H9 (cell line): ENCODE measurements at places on chromosomes 12 and 14. TPM values are rescaled to one million over a fixed set of nuclear protein-coding genes. Genes with fewer than 3 reads are reported as not detected.

- DNase-seq: no peak
Measured at GRCh38 chr12:130711756-130712155, 4.3 kb downstream of the RIMBP2 start.

DNA sequence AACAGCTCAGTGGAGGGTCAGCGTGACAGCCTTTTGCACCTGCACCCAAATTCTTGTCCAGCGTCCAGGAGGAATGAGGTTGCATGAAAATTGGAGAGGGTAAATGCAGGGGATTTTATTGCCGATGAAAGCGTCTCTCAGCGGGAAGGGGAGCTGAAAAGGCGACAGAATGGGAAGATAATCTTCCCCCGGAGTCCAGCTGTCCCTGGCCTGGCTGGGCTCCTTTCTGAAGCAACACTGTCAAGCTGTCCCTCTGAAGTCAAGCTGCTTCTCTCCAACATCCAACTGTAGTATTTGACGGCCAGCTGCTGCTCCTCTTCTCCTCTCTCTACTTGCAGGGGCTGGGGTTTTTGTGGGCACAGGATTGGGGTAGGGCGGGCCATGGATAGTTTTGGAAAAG lies 32.7 kb downstream of the NOPCHAP1 start:
- DNase-seq: no peak

The R3HDM2 gene
- total RNA-seq: 43.9 and 45.4 TPM in 2 replicates

The HDAC7 gene
- total RNA-seq: 69.3 and 72.1 TPM in 2 replicates

- no peak for DNase-seq
Measured at GRCh38 chr14:38567703-38568102, 311.8 kb upstream of the CLEC14A start.

The STXBP6 gene
- total RNA-seq: 2.6 and 3.6 TPM in 2 replicates

DNA sequence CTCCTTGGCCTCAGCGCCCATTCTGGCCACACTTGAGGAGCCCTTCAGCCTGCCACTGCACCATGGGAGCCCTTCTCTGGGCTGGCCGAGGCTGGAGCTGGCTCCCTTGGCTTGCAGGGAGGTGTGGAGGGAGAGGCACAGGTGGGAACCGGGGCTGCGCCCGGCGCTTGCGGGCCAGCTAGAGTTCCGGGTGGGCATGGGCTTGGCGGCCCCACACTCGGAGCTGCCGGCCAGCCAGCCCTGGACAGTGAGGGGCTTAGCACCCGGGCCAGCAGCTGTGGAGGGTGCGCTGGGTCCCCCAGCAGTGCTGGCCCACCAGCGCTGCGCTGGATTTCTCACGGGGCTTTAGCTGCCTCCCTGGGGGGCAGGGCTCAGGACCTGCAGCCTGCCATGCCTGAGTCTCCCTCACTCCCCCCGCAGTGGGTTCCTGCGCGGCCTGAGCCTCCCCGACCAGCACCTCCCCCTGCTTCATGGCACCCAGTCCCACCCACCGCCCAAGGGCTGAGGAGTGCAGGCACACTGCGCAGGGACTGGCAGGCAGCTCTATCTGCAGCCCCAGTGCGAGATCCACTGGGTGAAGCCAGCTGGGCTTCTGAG lies 28.0 kb downstream of the TMEM117 start:
- no peak for DNase-seq

DNA sequence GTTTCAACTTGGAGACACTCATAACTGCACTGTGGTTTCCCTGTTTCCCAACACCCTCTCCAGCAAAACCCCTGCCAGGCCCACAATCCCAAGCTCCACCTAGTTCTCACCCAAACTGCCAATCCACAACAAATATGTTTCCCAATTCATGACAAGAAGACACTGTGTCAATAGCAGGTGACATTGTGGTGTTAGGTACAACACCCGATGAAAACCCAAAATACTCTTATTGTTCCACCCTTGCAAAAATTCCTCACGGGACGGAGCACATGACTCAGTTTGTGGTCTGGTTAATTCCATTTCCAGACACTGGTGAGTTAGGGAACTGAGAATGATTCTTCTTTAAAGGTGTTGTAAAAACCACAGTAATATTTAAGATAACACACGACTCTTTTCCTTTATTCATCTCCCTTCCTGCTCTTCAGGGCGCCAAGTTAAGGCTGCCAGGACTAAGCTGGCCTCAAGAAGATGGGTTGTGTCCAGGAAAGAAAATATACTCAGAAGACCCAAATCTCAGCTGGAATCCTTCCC lies 735.5 kb downstream of the MED13L start:
- no peak for DNase-seq

The SLC6A15 gene
- total RNA-seq: 12.9 and 16.7 TPM in 2 replicates

The SINHCAF gene
- total RNA-seq: 497 and 501 TPM in 2 replicates

DNA sequence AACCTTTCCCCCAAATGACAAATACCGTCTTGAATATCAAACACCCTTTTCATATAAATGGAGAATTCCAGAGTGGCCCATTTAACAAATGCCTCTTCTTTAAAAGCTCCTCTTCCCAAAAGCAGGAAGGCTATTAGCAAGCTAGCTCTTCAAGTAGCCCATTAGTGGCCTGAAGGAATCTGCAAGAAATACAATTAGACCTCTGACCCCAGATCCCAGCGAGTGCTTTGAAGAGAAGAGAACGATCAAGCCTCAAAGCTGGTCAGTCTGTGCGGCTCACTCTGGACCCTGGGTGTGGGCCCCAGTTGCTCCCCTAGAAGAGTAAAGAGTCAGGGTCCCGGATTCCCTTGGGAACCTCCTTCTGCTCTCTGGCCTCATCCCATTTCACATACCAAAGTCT lies 325.6 kb downstream of the NUAK1 start:
- no peak for DNase-seq

GRCh38 chr12:105812366-105812765 lies 326.4 kb downstream of the NUAK1 start:
- DNase-seq: no peak

DNA sequence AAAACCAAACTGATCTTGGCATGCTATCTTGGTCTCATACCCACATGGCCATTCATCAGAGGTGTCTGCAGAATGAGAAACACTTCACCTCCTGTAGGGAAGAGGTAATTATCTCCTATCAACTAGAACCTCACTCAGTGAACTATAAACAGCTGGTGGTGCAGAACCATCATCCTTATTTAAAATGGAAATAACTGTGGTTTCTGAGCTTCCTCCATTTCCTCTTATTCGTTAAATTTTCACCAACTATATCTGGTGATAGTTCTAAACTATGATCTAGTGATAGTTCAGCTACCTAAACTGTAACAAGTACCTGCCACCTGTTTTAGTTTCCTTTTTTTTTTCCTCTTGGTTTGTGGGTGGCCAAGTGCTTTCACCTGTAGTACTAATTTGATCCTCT lies 218.5 kb downstream of the FUT8 start:
- DNase-seq: no peak

The ZNF268 gene
- 37.6 and 38.2 TPM in 2 replicates for total RNA-seq

DNA sequence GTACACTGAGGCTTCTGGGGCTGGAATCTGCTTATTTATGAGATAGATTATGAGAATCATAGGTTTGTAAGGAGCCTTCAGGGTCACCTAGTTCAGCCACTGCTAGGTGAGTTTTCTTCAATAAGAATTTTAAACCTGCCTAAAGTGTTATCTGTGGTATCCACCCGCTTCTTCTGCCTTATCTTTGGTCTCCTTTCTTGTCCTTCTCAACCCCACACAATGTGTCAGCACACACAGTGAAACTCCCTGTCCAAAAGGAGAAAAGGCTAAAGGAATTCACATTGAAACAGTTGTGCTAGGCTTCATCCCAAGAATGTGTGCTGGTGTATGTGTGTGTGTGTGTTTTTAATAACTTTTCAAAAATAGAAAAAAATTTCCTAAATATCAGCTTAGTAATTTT lies 259.3 kb upstream of the BTG1 start:
- DNase-seq: no peak

DNA sequence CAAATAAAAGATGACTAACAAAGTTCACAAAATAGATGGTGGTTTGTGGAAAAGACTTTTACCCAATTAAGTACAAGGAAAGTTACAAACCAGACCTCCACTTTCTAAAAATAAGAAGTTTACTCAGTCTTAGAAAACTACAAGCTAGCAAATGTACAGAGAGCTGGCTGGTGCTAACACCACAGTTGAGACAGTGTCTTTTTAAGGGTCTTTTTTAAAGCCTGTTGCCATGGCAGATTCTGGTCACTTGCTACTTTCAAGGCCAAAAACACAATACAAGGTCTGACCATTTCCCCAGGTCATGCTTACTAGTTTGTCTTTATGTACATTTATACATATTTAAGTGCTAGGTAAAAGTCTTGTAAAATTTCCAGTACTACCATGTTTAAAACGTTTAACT lies 2.4 kb downstream of the BTG1 start:
- no peak for DNase-seq

- DNase-seq: no peak
Measured at GRCh38 chr12:25806271-25806670, 152.2 kb upstream of the RASSF8 start.

The CABP1 gene
- total RNA-seq: 3.0 and 3.1 TPM in 2 replicates

GRCh38 chr12:2173971-2174370 lies 121.2 kb downstream of the CACNA1C start:
- no peak for DNase-seq
